Osteoblast (primary cell): ENCODE measurements at places on chromosomes 5 and 9. TPM values are rescaled to one million over a fixed set of nuclear protein-coding genes. Genes with fewer than 3 reads are reported as not detected.

CAVIN4 gene
- 1.4 and 1.5 TPM in 2 replicates for total RNA-seq

TLX3 gene
- not detected in 2 replicates for total RNA-seq

NFIL3 gene
- 26.1 and 28.3 TPM in 2 replicates for total RNA-seq

NMUR2 gene
- not detected in 2 replicates for total RNA-seq

SPINK13 gene
- not detected in 2 replicates for total RNA-seq

ADAMTS13 gene
- total RNA-seq: 1.2 and 1.4 TPM in 2 replicates

CD14 gene
- total RNA-seq: 1.8 and 4.0 TPM in 2 replicates

CCNI2 gene
- not detected in 2 replicates for total RNA-seq

PKD2L2 gene
- total RNA-seq: under 0.01 TPM in 1 of 2 replicates, not detected in the other

FBXL7 gene
- 13.4 and 14.4 TPM in 2 replicates for total RNA-seq

NUDT12 gene
- 14.7 and 16.3 TPM in 2 replicates for total RNA-seq

TEX48 gene
- total RNA-seq: not detected in 2 replicates

CAMK4 gene
- total RNA-seq: 0.29 and 0.72 TPM in 2 replicates

DMRT2 gene
- total RNA-seq: not detected in 2 replicates

C5orf22 gene
- 21.4 and 21.8 TPM in 2 replicates for total RNA-seq

HAVCR2 gene
- 0.59 and 0.72 TPM in 2 replicates for total RNA-seq

TUSC1 gene
- 12.7 and 13.8 TPM in 2 replicates for total RNA-seq

MIER3 gene
- total RNA-seq: 19.2 and 29.7 TPM in 2 replicates

FOXD1 gene
- 12.7 and 17.0 TPM in 2 replicates for total RNA-seq

RLN1 gene
- not detected in 2 replicates for total RNA-seq

KCNV2 gene
- total RNA-seq: not detected in 2 replicates

PRELID1 gene
- total RNA-seq: 69.5 and 82.2 TPM in 2 replicates

GRXCR2 gene
- total RNA-seq: not detected in 2 replicates

EGR1 gene
- 2.2 and 2.7 TPM in 2 replicates for total RNA-seq

ELOVL7 gene
- under 0.01 TPM in 2 replicates for total RNA-seq

SIT1 gene
- total RNA-seq: 0.36 TPM in 1 of 2 replicates, not detected in the other

NIPAL4 gene
- 0.36 TPM in 1 of 2 replicates, not detected in the other for total RNA-seq

TIMD4 gene
- total RNA-seq: not detected in 2 replicates

TOR2A gene
- 3.8 and 4.7 TPM in 2 replicates for total RNA-seq

KIF24 gene
- total RNA-seq: 1.8 TPM in 2 replicates

S100Z gene
- total RNA-seq: not detected in 2 replicates

PCDHA9 gene
- total RNA-seq: 0.29 and 0.36 TPM in 2 replicates

KIF4B gene
- total RNA-seq: not detected in 2 replicates

LECT2 gene
- total RNA-seq: not detected in 2 replicates

CTXN3 gene
- total RNA-seq: not detected in 2 replicates

PCA3 gene
- total RNA-seq: under 0.01 and 0.36 TPM in 2 replicates

TMOD1 gene
- not detected in 2 replicates for total RNA-seq

PDLIM7 gene
- 157 and 159 TPM in 2 replicates for total RNA-seq

ATP10B gene
- not detected in 2 replicates for total RNA-seq

TIGD6 gene
- total RNA-seq: 9.1 and 9.8 TPM in 2 replicates

ANKRD18A gene
- total RNA-seq: under 0.01 TPM in 1 of 2 replicates, not detected in the other

PCAT7 gene
- under 0.01 and 0.36 TPM in 2 replicates for total RNA-seq

SLC1A3 gene
- 45.2 and 76.9 TPM in 2 replicates for total RNA-seq

ERGIC1 gene
- 109 and 128 TPM in 2 replicates for total RNA-seq
